GOT3 (cell line): ENCODE measurements at places on chromosomes 16 and 17.

DNA sequence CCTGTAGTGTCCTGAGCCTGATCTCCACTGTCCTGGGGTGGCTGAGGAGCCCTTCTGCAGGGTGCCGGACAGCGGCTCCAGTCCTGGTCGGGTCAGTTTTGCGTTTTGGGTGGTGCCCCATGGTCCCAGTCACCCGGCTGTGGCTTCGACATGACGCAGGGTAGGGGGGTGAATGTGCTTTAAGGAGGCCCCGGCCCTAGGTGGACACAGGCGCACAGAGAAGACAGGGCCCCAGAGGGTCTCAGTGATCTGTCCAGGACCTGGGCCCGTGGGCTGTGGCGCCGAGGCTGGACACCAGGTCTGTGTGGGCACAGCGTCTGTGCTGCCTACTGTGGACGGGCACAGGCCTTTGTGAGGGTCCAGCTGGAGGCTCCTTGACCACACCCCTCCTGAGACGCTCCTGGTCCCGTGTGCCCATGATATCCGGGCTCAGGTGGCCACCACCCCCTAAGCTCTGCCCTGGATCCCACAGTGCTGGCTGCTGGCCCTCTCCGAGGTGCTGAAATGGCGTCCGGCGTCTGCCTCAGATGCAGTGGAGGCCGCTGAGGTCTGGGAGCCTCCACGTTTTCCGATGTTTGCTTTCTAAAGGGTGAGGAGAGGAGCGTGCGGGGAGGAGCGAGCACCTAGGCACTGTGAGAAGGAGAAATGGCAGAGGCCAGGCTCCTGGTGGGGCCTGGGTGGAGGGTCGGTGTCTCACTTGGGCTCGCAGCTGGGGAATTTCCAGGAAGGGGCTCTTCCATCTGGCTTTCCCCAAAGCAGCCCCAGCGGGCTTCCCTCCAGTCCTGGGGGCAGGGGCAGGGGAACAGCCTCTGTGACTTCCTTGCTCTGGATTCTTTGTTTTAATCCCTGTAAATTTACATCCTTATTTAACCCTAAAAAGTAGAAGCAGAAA, 56.1 kb upstream of the ACSF3 start:
- no peak for DNase-seq

- DNase-seq, result no peak
Observed at GRCh38 chr17:77234695-77235094, 93.9 kb downstream of the SEC14L1 start.

GRCh38 chr16:53007095-53007494, 45.6 kb downstream of the CHD9NB start:
- no peak for DNase-seq

- no peak for DNase-seq
Observed at GRCh38 chr17:45818041-45818440, 26.6 kb upstream of the SPPL2C start.

DNA sequence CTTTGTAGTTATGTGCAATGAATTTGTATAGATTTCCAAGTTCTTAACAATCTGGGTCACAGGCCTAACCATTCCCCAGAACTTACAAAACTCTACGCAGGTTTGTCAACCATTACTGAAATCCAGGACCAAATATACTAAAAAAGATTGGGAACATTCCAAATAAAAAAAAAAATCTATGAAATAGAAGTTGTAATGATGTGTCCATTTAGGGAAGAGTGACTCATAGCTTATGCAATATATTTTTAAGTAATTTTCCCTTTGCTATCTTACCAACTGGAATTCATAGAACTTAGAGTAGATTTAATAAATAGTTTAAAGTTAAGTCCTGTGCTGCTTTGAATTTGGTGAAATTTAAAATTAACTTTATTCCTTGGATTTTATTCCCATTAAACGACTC, 393.2 kb downstream of the PMP22 start:
- DNase-seq, result no peak

GRCh38 chr16:794091-794822, 5.8 kb downstream of the CHTF18 start:
- DNase-seq, result no peak

GRCh38 chr16:50263940-50264929, 2.1 kb upstream of the ADCY7 start:
- no peak for DNase-seq

GRCh38 chr17:8865811-8866210, 1.7 kb downstream of the PIK3R6 start:
- DNase-seq, result no peak

GRCh38 chr17:61393904-61394629, 5.6 kb upstream of the TBX2 start:
- no peak for DNase-seq

- DNase-seq, result no peak
Observed at GRCh38 chr17:18371455-18371854, 6.1 kb upstream of the EVPLL start.

- DNase-seq, result no peak
Observed at GRCh38 chr16:2924901-2925755, 13.4 kb downstream of the FLYWCH1 start.

DNA sequence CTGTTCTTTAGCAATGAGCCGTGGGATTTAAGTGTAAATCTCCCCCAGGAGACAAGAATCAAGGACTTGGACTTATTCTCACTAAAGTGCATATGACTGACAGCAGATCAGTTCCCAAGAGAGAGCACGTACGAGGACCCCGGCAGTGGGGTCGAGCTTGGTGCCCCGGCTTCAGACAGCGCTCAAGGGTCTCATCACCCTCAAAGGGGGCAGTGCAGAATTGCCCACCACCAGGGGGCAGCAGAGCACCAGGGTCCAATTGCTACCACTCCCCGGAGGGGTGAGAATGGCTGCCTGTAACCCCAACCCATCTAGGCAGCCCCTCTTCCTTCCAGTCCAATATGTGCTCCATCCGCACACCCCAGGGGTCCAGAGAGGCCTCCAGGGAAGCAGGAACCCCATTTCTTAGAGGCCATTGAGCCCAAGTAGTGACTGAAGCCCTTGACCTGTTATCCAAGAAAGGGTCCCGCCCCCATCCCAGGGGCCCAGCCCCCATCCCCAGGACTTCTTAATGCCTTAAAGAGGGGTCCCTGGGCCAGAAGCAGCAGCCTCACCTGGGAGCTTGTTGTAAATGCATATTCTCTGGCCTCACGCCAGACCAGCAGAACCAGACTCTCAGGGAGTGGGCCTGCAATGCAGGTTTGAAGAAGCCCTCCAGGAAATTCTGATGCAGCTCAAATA, 86.1 kb downstream of the ZDHHC7 start:
- no peak for DNase-seq

- DNase-seq, result no peak
Observed at GRCh38 chr17:6101706-6102105, 31.5 kb downstream of the WSCD1 start.

- no peak for DNase-seq
Observed at GRCh38 chr17:39134878-39135277, 16.6 kb downstream of the PLXDC1 start.

- no peak for DNase-seq
Observed at GRCh38 chr16:66511602-66512271, 38.2 kb downstream of the TK2 start.

DNA sequence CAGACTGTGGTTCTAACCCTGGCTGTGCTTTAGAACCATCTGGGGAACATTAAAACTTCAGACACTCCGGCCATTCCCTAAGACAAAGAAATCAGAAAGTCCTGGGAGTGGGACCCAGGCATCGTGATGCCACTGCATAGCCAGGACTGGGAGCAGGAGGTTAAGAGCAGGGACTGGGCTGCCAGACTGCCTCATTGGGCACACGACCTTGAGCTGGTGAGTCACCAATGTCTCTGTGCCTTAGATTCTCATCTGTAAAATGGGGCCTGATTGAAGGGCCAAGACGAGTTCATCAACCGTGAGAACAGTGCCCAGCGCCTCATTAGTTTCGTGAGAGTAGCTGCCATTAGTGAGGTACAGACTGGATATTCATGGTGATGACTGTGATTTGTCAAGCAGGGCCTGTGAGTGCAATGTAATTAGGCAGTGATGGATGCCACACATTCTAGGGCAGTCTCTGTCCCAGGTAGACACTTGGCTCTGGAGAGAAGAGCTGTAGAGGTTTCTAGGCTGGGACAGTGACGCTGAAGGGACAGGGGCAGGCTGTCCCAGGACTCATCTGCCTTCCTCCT, 196.8 kb downstream of the NTN1 start:
- no peak for DNase-seq

GRCh38 chr16:57889960-57890751, 80.8 kb downstream of the CNGB1 start:
- no peak for DNase-seq

DNA sequence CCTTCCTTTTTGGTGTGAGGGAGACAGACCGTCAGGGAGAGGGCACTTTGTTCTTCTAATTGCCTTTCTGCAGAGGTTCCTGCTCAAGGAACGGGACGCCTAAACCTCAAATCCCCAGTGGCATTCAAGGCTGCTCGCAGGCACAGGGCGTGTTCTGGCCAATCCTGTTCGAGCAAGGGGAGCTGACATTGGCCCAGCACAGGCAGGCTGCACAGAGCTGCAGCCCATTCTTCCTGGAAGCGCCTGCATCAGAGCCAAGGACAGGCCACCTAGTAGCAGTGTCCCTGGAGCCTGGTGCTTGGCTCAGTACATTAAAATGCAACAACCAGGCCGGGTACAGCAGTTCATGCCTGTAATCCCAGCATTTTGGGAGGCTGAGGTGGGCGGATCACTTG, 72.2 kb upstream of the CREBBP start:
- no peak for DNase-seq

DNA sequence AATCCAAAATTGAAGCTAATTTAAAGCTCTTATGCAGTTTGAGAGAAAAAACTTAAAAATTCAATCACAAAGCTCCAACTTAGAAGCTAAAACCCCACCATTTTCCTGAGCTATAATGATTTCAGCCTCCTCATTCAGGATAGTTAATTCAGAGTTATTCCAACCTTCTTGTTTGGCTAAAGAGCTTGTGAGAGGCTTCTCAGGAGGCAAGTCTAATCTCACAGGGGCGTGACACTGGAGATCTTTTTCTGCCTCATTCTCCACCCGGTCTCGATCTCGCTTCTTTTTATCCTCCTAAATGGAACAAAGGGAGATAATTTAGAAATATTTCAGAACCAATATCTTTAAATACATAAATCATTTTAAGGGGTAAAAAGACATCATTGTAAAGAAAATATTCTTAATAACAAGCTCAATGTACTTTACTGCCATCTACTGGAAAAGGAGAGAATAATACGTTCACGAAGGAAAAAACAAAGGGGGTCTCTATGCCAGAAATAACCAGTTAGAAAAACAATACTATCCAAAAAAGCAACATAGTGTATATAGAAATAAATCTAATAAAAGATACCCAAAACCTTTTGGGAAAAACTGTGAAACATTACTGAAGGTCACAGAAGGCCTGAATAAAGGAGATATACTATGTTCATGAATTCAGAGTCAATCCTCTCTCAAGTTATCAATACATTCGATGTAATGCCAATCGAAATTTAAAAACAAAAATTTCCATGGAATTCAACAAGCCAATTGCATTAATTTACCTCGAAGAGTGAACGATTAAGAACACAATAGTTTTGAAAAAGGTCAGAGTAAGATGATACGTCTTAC, 13.9 kb downstream of the BRD7 start:
- DNase-seq, result no peak

GRCh38 chr17:6413065-6413464, 21.9 kb downstream of the AIPL1 start:
- DNase-seq, result no peak

- no peak for DNase-seq
Observed at GRCh38 chr17:73394512-73395450, 83.0 kb upstream of the CDC42EP4 start.

- DNase-seq, result no peak
Observed at GRCh38 chr17:82008258-82008940, 14.3 kb downstream of the CENPX start.

DNA sequence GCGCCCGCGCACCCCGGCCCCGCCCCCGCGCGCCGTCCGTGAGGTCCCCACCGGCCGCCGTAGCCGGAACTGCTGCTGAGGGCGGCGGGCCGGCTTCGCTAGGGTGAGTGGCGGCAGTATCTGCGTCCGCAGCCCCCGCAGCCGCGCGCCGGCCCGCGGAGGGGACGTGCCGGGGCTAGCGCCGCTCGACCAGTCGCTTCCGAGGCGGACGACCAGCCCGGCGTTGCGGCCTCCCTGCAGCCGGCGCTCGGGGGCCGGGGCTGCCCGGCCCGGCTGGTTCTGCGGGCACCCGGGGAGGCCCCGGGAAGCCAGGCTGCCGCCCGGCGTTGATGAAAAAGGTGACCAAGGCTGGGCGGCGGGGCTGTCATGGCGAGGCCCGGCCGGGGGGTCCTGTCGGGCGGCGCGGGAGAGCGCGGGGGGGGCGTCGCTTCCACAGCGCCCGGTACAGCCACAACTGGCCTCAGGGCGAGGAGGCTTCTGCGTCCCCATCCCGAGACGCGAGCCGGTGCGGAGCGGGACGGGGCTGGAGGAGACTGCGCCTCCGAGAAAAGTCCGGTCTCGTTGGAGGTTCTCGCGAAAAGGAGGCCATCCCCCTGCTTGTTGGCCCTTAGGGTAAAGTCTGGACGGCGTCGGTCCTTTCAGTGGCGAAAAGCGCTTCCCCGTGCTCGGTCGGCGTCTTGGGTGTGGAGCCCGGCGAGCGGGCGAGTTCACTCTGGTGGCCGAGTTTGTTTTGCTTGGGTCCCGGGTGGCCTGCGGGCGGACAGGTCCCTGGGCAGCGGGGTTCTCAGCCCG, at the start of gene CRAMP1:
Gene CRAMP1 (plus strand): TSS at position 41 of the 792 bp plus-strand sequence. CDS start 2,280 bp downstream, outside the sequence.
- DNase-seq, result no peak

GRCh38 chr16:31897283-31897682, 23.7 kb downstream of the ZNF267 start:
- DNase-seq, result no peak

GRCh38 chr16:8199390-8199789, 390.9 kb downstream of the TMEM114 start:
- DNase-seq, result no peak

DNA sequence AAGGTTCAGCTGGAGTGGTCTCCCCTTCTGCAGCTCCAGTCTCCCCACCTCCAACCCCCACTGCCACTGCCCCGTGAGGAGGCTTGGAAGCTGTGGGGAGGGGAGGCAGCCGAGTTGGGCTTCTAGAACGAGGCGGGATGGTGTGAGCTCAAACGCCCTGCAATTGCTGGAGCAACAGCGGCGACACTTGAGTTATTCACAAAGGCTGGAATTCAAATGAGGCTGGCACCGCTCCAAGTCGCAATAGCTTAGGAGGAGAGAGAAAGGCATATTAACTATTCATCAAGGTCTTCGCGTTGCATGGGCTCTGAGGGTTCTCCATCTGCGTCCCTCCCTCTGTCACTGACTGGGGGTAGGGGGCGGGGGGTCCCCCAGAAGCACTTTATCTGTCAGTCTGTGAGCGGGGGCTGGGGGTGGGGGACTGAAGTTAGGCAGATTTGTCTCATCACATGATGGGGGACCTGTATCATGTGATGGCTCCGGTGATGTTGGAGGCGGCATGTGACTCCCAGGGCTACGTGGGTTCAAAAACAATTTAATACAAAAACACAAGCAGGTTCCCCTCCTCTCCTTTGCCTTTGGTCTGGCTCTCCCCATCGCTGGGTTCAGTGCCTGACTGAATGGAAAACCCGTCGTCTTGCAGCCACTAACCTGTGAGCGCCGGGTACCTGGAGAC, 70.5 kb downstream of the RBBP6 start:
- no peak for DNase-seq

DNA sequence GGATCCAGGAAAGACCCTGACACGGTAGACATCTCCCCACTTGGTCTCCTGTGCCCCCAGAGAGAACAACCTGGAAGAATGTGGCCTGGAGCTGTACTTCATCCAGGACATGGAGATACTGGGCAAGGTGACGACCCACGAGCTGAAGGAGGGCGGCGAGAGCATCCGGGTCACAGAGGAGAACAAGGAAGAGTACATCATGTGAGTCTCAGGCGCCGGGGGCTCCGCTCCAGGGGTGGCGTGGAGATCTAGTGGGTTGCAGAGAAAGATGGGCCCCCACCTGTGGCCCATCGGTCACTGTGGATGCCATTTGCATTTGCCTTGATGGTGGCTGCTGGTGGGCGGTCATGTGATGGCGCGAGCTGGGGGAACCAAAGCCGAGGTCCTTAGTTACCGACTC, 14.9 kb upstream of the CLEC18A start:
- DNase-seq, result no peak
